ENCODE measurements at places on chromosomes 3 and 15.

DNA sequence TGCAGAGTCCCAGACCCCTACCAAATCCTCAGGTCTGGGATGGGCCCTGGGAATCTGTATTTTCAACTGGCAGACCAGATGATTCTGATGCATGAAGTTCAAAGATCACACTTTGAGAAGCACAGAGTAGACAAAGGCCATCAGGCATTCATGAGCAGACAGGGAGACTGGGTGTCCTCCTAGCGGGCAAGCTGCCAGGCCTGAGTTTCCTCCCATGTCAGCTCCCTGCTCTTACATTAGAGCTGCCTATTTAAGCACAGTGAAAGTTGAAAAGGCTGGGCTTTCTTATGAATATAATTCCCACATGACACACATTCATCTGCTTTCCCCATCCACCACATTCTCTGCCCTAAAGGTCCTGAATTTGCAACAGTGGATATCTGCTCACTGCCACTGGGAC lies 14.0 kb downstream of the CAPN3 start:
- no peak for DNase-seq

- DNase-seq = no peak
These were observed 127.2 kb upstream of the IL12A start for GRCh38 chr3:159861369-159861987.

DNA sequence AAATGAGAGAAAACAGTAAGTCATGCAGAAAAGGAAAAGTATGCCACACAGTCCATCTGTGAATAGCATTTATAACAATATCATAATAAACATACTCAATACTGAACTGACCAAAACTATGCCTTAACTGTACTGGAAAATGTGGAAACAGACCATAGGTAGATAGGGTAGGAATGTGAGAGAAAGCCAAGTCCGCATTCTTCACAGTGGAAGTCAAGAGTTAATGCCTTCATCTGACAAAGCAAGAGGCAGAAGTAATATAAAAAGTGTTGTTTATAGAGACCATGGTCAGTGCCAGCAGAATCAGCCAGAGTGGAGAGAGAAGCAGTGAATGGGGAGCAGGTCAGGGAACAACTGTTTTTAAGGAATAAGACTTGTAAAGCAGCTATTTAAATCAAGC lies 52.3 kb downstream of the KBTBD12 start:
- no peak for DNase-seq

DNA sequence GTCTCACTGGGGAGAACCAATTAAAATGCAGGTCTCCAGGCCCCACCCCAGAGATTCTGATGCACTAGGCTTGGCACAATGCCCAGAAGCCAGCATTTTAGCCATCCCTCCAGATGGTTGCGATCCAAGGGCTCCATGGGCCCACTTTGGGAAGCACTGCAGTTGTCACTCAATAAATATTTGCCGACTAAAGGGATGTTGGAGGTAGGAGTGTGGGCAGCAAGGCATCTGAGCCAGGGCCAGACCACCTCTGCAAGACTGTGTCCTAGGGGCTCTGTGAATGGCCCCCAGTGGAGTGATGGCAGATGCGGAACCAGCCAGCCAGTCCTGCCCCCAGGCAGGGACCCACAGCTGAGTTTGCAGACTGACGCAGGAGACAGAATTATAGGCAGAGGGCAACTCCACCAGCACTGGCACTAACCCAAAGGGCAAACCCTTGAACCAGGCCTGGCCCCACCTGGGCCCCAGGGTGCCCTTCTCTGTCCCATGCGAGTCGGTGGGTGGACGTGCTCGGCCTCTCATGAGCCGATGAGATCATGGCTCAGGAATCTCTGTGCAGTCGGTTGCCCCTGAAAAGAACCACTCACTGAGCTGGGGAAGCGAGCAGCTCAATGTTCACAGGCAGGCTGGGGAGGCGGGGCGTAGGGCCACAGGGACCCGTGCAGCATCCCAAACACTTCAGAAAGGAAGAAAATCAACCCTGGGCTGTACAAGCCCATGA lies 49.7 kb downstream of the SEMA5B start:
- DNase-seq = peak; percentile 41

- no peak for DNase-seq
These were observed 88.5 kb upstream of the ABHD17C start for GRCh38 chr15:80606511-80607071.

DNA sequence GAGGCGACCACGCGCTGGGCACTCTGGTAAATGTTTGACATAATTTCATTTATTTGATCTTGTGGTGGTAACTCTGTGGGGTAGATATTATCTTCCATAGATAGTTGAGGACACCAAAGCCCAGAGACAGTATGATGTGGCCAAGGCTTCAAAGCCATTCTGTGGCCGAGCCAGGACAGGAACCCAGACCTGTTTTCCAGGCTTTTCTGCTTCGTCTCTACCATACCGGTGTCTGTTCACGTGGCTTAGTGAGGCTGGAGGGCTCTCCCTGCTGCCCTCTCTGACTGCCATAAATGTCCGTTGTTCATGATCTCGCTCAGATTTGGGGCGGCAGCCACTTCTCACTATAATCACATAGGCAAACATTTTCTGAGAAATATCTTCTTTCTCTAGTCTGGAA lies 134.7 kb downstream of the PEX5L start:
- DNase-seq = no peak
